ENCODE measurements at places on chromosomes 4 and X.

GRCh38 chr4:154958621-154959358 lies 177.7 kb downstream of the RBM46 start:
- DNase-seq: no peak

DNA sequence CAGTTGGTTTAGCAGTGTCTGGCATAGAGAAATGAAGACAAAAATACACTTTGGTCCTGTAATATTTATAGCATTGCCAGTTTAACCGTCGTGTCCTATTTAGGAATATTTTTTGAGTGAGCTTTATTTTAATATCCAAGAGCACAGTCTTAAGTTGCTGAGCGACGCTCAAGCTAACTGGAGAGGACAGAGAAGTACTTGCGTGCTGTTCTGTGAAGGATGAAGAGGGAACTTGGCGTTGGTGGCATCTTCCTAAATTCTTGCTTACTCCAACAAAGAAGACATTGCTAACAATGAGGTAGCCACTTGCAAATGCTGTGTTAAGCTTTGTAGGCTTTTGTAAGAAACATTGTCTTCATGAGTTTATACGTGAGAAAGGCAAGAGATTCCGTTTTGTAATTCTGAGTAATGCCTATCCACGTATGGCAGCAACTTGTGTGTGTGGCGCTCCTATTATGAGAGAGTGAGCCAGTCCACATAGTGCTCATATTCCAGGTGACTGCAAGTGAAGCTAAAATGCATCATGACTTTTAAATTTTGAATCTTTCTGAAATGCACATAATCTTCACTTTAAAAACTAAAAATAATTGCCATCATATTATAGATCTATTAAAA lies 50.6 kb downstream of the SYNPO2 start:
- DNase-seq: no peak

DNA sequence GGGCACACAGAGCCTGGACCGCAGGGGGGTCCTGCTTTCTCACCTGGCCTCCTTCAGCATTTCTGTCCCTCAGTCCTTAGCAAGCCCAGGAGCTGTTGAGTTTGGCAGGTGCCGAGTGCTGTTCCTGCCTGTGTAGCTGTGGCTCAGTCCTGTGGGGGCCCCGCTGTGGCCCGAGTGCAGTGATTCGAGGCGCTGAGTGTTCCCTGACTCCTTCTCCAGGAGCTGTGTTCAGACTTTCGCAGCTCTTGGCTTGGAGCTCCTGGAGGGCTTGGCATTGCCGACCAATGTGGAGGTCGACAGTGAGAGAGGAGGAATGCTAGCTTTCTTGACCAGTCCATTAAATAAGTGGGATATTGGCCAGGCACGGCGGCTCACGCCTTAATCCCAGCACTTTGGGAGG lies 50.1 kb upstream of the MSANTD1 start:
- DNase-seq: no peak

GRCh38 chrX:105765691-105766090 lies 56.6 kb upstream of the NRK start:
- no peak for DNase-seq

- no peak for DNase-seq
Observed at GRCh38 chrX:32280921-32281320, 930.4 kb downstream of the DMD start.

DNA sequence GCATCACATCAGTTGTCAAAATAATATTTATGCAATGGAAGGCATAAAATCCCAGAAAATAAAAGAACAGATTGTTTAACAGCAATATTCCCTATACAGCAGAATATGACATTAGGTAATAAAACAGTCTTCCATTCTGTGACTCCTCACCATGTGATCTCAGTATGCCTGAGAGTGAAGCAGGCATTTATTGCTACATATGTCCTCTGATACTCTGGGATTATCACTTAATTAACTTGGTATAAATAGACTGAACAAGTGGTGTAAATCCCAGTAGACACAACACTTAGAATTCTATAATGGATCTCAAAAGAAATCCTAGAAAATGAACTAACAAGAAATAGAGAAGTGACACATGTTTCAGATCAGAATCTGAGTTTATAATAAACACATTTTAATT lies 841.3 kb downstream of the PDHA2 start:
- no peak for DNase-seq

- DNase-seq: no peak
Observed at GRCh38 chr4:16663732-16664131, 234.7 kb downstream of the LDB2 start.

GRCh38 chr4:110621839-110622751 lies 782 bp downstream of the PITX2 start:
- no peak for DNase-seq

DNA sequence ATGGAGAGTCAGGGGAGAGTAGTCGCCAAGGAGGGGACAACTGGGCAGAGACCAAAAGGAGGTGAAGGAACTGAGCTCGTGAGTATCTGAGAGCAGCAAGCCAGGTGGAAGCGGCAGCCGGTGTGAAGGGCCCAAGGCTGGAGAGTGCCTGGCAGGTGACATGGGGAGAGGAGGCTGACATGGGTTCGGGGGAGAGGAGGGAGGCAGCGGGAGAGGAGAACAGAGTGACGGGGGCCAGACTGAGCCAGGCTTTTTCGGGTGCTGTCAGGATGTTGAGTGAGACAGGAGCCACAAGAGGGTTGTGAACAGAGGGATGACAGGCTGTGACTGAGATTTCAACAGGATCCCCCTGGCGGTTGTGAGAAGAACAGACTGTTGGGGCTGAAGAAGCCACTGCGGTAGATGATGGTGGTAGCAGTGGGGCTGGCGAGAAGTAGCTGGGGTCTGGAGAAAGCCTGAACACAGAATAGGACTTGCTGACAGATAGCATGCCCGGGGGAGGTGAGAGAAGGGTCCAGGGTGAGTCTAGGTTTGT lies 5.7 kb downstream of the ELK1 start:
- no peak for DNase-seq

Measured in stimulated activated CD8-positive, alpha-beta memory T cell treated with anti-CD3 and anti-CD28 coated beads, Interleukin-4, amount 100 ng/mL, for 1 hour (primary cell).